ENCODE measurements at places on chromosomes 5 and 9.

- DNase-seq, result peak; percentile 56
Measured at GRCh38 chr9:14245901-14246525, 67.9 kb downstream of the NFIB start.

DNA sequence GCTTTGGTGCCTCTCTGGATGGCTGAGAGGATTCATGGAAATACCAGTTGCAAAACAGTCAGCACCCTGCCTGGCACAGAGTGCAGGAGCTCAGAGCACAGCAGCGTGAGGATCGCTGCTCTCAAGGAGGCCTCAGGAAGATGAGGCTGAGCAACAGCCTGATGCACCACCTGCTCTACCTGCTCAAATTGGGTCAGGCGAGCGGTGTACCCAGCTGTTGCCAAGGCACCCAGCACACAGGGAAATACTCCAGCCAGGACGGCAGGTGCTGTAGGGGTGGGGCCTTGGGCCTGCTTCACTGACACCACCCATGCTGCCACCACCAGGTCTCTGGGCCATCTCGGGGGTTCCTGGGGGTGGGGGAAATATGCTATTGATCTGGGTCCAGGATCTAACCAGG, 4.3 kb downstream of the EEIG1 start:
- DNase-seq, result no peak

DNA sequence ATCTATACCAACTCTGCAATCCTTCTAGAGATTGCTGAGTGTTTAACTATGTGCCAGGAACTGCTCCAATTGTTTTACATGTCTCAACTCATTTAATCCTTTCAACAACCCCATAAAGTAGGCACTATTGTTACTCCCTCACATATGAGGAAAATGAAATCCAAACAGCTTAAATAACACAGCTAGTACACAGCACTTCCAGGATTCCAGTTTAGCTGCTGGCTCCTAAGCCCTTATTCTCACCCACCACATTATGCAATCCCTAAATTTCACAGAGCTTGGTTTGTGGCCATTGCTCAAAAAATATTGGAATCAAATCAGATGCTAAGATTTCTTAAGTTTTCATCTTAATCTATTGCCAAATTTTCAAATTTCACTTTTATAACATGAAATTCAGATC, 84.9 kb downstream of the PRELID2 start:
- DNase-seq, result no peak

GRCh38 chr9:14198841-14199455, 115.0 kb downstream of the NFIB start:
- DNase-seq, result no peak

DNA sequence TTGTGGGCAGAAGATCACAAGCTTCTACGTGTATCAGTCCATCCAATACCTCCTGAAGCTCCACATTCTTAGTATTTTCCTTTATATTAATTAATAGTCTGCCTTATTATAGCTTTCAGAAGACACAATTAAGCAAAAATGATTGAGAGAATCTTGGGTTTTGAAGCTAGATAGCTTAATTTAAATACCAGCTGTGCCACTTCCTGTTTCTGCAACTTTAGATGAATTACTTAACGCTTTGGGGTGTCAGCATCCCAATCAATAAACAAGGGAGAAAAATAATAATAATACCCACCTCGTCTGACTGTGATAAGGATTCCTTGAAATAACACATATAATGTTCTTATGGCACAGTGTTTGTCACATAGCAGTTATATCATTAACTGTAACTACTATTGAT, 44.7 kb upstream of the HTR4 start:
- no peak for DNase-seq

GRCh38 chr9:98903961-98904411, 39.7 kb upstream of the COL15A1 start:
- no peak for DNase-seq

- no peak for DNase-seq
Measured at GRCh38 chr9:116232424-116233159, 79.0 kb downstream of the PAPPA start.

DNA sequence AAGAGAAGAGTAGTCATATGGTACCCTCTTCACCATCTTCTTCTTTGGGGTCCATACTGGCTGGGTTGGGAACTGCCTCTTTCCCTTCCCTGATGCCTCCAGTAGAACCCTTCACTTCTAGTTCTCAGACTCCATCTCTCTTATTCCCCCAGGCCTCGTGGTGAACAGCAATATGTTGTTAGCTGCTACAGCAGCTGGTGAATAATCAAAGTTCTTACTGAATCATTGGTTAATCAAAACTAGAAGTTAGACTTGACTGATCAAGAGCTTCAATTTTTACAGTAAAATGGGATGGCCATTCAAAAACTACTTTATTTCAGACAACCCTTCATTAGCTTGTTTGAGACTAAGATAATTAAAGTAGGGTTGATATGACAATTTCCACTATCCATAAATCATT, 190.9 kb upstream of the GNA14 start:
- no peak for DNase-seq

DNA sequence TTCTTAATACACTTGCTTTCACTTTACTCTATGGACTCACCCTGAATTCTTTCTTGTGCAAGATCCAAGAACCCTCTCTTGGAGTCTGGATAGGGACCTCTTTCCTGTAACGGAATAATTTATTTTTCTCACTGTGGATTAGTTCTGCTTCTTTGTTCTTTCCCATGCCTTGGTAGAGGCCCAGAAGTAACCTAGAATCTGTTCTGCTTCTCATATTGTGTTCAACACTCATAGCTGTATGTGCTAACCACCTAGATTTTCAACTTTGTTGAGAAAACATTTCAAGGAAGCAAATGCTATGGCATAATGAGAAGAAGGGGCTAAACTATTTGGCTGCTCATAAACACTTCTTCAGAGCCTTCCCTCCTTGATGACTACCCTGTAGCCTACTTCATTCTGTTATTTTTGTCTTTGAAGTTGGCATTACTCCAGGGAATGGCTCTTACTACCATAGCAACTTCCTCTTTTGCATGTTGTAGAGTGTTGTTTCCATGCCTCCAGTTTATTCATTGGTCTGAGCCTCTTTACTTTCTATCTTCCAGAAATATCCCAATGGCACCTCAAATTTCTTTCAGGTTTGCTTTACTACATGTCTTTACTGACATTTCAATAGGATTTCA, 74.3 kb downstream of the KIAA0825 start:
- DNase-seq, result no peak

DNA sequence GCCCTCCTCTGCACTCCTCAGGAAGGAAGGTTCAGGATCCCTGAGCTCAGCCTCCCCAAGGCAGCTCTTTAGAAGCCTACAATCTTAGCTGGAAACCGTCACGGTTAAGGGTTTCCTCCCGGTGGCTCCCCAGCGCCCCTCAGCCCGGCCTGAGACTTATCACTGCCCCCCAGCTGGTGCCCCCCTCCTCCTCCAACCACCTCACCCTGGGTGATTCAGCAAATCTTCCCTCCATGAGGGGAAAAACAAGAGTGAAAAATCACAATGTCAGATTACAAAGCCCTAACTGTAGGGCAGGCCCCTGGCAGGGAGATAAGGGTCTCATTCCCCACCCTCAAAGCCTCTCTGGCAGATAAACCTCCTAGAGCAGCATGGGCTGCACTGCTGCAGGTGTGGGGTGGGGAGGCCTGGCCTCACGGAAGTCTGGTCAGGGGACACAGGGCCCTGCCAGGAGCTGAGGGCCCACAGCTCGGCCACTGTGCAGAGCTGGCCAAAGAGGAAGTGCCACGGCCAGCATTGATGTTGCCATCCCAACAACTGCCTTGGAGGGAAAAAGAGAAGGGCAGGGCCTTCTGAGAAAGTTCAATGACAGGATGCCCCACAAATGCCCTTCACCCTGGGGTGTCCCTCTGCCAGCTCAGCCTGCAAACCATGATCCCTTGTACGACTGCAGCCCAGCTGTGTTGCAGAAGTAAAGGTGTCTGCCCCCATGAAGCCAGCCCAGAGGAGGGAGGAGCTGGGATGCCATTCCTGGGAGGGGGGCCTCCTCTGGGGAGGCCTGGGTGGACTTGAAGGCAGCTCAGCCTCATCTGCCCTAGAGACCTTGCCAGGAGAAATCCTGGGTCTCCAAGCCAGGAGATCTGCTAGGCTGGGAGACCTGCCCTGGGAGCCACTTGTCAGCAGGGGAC, 25.9 kb downstream of the GFI1B start:
- DNase-seq, result no peak

Measured in fibroblast of skin of left biceps (primary cell).